ENCODE measurements at places on chromosomes 2 and 18.

- DNase-seq = no peak
Measured at GRCh38 chr2:191912764-191913163, 65.9 kb upstream of the CAVIN2 start.

- no peak for DNase-seq
Measured at GRCh38 chr2:11540996-11541692, 7.3 kb downstream of the GREB1 start.

DNA sequence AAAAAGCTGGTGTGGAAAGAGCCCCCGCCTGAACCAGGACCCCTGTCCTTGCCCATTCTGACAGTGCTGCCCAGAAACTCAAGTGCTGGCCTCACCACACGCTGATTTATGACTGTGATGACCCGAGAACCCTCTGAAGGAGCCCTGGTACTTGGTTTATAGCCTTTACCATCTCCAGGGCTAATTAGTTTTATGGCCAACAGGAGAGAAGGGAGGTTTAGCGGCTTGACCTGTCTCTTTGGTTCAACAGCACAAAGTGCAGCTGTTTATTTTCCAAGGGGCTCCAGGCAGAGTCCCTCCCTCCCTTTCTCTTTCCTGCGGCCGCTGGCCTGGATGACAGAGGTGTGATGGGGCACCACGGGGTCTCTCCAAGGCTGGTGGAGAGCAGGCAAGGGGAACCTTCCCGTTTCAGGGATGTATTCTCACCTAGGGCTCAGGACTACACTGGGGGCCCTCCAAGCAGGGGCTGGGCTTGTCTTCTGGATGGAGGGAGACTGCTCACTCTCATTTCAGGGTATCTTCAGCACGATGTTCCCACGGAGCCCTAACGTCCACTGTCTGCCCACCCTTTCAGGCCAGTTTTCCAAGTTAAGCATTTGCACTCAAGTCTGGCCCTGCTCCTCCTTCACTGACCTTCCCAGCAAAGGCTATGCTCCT, 174.2 kb upstream of the GLI2 start:
- DNase-seq = no peak

DNA sequence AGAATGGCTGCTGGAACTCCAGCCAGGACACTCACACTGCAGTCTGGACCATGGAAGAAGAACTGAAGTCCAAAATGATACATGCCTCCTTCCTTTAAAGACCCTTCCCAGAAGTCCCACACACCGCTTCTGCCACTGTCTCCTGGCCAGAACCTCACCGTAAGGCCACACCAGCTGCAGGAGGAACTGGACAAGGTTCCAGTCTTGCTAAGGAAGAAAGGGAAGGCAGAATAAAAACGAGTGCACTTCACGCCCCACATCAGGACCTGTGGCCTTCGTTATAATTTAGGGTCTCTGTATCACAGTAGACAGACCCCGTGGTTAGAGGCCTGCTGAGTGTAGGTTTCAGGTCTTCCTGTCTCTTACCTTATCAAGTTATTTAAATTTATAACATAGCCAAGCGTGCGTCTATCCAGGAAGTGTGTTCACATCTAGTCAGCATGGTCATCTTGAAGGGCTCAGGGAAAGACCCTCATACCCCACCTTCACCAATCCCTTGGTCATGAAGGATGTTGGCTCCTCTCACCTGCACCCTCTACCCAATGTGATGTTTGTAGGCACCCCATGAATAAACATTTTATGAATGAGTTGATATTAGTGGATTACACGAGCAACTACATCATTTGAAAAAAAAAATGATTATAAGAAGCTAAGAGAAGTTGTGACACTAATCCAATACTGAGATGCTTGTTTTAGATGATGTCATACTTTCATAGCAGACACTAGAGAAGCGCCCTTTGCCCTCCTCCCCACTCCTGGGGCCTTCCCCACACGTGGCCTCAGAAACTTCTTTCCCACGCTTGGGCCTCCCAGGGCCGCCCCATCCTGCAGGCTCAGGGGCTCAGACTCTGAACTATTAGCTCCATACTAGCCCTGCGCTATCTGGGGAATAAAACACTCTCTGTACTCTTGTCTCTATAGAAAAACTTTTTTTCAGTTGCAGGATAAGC, 157.6 kb downstream of the FAM210A start:
- no peak for DNase-seq

- DNase-seq = no peak
Measured at GRCh38 chr2:128632501-128632800, 313.8 kb upstream of the HS6ST1 start.

- no peak for DNase-seq
Measured at GRCh38 chr18:56283316-56283715, 355.1 kb downstream of the TXNL1 start.

DNA sequence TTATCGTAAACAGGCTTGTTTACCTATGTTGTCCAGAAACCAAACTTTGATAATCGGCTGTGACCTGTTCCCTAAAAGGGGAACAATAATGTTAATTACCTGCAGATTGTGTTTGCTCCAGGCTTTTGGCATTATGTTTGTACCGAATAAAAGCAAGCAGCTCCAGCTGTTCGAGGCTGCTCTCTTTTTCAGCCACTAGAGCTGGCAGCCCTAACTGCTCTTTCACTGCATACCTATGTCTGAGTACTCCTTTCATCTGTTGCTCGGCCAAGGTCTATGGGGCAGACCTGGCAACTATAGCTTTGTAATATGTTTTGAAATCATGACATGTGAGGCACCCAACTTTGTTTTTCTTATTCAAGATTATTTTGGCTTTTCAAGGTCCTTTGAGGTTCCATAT, 77.8 kb upstream of the EHBP1 start:
- DNase-seq = no peak

GRCh38 chr18:23910032-23910431, 104.5 kb upstream of the TTC39C start:
- no peak for DNase-seq

DNA sequence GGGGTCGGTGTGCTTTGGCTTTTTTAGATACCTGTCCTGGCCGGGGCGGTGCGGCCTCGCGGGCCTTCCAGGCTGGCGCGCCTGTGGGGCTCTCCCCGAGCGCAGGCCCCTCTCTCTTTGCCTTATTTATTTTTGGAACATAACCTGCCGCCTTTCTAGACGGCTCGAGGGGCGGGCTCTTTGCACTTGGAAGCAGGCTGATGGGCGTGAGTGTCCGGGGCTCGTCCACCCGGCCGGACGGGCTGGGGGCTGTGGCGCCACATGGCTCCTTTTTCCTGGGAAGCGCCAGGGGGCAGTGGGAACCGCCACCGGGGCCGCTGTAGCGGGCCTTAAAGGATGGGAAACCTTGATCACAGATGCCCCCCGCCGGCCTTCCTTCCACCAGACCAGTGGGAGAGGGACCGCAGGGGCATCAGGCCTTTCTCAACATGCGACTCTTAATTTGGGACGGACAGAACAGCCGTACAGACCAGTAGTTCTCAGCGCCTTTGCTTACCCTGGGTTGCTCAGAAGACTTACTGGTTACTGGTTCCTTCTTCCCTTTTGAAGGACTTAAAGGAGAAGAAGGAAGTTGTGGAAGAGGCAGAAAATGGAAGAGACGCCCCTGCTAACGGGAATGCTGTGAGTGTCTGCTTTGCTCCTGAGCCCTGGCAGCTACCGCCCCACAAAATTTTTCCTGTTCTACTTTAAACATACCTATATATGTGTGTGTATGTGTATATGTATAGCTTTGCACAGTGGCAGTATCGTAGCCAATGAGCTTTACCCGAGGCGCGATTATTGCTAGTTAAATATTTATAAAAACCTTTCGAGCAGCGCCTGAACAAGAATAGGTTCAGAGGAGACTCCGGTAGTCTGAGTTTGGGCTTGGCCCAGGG, 2.7 kb downstream of the PTMA start:
- no peak for DNase-seq

GRCh38 chr2:82834893-82835292, 1624.2 kb downstream of the SUCLG1 start:
- no peak for DNase-seq

DNA sequence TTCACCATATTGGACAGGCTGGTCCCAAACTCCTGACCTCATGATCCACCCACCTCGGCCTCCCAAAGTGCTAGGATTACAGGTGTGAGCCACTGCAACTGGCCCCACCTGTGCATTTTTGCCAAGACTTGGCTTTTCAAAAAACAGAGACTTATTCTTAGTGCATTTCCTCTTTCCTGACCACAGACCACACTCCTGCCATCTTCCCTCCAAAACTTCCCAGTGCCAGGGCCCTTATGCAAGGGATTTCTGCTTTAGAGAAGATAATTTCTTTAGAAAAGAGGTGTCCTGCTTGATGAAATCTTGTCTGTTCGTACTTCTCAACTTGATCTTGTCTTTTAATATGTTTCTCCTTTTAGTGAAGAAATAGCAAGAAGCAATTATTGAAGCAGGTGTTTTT, 98.8 kb upstream of the ZNF516 start:
- DNase-seq = no peak

DNA sequence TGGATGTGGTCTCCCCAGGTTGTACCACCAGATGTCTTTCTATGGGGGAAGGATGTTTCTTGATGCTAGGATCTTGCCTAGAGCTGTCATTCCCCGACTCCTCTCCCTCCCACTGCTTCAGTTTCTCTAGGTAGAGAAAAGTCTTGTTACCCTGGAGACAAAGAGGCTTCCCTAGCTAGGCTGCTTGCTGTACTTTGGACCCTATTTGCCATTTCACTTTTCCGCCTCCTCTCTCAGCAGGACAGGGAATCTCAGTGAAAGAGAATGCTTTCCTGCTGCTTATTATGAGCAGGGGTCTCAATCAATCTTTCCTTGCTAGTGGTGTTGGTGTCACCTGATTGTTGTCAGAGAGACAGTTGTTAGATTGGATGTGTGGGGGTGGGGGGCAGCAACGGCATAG, 818.8 kb upstream of the GYPC start:
- DNase-seq = no peak

GRCh38 chr2:84792856-84793522, 87.9 kb downstream of the TRABD2A start:
- no peak for DNase-seq

- DNase-seq = no peak
Measured at GRCh38 chr18:12034241-12035100, 53.2 kb downstream of the IMPA2 start.

- no peak for DNase-seq
Measured at GRCh38 chr2:188663301-188663700, 310.9 kb upstream of the COL3A1 start.

DNA sequence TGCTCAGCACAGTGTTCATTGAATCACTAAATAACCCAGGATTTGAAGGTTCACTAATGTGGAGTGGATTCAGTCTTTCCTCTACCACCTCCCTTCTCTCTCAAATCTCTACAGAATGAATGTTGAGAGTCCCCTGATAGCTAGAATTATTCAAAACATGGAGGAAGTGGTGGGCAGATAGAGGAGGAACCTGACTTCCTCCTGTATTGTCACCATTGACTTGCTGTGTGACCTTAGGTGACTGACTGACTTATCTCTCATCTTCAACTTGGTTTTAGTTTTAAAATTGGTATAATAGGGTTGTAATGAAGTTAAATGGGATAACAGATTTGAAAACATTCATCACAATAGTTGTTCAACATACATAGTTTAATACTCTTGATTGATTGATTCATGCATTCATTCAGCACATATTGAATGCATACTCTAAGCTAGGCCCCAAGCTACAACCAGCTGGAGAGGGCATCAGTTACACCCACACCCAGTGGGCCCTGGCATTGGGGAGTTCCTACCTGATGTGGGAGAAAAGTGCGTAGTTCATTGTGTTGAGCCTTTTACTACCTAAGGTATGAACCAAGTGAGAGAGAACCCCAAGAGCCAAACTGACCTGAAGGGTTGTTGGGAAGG, 96.0 kb downstream of the WDR7 start:
- DNase-seq = no peak

GRCh38 chr2:68739595-68740399, 5.2 kb downstream of the ARHGAP25 start:
- no peak for DNase-seq

DNA sequence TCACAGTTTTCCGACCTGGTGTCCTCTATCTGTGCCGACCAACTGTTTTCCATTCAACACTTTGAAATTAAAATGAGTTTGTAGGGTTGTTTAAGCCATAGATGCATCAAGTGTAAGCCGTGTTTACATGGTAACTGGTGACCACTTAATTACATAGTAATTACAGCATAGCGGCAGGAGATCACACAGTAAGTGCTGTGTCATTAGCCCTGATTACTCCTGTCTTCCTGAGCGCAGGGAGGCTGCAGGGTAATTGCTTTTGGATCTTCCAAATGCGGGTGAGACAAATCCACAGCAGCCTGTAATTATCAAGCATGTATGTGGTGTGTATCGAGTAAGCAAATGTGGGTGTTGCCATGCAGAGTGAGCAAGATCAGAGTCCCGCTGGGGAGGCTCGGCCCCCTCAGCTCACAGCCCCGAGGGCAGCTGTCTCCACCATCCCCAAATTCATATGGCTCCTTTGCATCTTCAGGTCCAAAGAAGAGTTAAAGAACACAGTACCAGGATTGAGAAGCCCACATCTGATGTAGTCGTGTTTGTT, 71.5 kb upstream of the HDAC4 start:
- no peak for DNase-seq

DNA sequence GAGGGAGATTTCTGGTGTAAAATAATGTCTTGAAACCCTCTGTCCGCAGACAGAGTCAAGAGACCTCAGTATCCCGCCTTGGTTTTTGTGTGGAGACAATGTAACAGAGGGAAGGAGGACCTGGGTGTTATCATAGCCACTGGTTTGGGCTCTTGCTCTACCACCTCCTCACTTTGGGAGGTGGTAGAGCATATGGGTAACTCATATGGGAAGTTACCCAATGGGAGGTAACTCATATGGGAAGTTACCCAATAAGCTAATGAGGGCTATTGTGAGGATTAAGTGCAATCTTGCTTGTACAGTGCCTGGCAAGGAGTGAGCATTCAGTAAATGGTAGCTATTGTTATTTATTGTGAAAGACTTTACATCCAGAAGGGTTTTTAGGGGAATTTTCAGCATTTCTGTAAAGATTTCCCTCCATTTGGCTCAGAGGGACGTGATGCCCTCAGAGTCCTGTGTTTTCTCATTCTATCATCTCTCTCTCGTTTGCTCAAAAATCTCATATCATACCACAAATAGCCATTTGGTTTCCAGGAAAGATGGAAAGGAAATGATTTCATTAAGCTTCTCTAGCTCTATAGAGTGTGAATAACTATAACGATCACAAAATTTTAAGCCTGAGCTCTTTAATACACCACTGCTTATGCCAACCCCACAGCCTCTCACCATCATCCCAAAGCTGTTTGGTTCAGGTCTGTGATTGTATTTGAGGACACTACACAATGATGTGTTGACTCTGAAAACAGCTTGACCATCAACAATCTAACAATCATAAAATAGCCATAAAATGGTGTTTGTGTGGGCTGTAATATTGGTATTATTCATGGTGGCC, 307.7 kb downstream of the STK39 start:
- DNase-seq = no peak

GRCh38 chr2:222445227-222445626, 20.9 kb downstream of the SGPP2 start:
- DNase-seq = no peak

- no peak for DNase-seq
Measured at GRCh38 chr2:86298411-86299390, 38.7 kb downstream of the REEP1 start.

DNA sequence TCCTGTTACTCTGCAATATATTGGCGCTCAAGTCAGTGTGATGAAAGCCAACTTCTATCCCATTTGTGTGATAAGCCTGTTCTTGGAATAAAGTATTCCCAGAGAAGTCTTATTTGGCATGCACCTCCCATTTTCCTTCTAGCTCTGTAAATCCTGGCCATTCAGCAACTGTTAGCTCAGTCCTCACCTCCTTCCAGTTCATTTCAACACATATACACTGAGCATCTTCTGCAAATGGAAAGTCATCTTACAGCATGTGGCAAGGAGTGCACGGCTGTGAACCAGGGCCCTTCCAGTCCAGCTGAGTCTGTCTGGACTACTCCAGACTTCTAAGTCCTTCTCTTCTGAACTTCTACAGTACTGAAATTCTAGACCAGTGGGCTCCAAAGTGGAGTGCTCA, 53.1 kb downstream of the SPATS2L start:
- no peak for DNase-seq

All from stimulated activated CD4-positive, alpha-beta T cell treated with anti-CD3 and anti-CD28 coated beads, Interleukin-2, amount 100 ng/mL, for 4 hours (primary cell).